ENCODE measurements at places on chromosomes 12 and 14.

GRCh38 chr14:52369305-52369801 is 55.2 kb downstream of the PTGER2 start:
- DNase-seq, result no peak

DNA sequence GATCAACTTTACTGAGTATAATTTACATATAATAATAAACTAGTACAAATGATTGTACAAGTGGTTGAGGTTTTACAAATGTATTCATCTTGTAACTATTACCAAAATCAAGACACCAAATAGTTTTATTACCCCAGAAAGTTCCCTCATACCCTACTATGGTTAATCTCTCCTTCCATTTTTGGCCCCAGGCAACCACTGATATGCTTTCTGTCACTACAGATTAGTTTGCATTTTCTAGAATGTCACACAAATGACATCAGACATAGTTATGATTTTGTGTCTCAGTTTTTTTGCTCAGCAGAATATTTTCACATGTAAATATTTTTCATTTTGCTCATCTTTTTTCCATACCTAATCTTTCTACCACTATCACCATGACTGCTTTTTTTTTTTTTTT is 49.1 kb downstream of the TMX1 start:
- no peak for DNase-seq

DNA sequence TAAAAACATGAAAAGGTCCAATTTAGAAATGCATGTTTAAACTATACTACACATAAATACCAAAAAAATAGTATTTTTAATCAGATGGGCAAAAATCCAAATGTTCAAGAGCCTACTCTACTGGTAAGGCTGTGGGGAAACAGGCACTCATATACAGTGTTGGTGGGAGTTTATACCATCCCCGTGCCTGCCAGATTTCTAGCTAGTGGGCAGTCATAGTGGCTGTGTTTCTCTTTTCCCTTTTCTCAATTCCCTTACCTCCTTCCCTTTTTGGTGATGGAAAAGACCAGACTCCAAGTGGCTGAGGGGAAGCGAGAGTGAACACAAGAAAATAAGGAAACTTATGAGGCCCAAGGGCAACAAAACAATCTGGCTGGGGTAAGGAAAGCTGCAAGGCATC is 14.7 kb downstream of the ZNF641 start:
- no peak for DNase-seq

GRCh38 chr14:106083082-106083481 is 556.7 kb downstream of the TMEM121 start:
- DNase-seq, result no peak

DNA sequence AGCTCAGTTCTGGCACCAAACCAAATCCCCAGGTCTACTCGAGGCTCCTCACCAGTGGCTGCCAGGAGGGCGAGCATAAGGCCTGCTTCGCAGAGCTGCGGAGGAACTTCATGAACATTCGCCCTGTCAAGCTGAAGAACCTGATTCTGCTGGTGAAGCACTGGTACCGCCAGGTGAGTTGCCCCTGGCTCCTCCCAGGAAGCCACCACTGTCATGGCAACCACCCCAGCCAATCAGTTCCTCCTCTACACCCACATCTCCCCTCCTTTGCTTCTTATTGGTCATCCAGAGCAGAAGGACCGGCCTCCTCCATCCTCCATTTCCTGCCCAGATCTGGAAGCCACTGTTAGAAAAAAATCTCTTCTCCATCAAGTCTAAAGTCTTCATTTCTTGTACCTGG is 17.2 kb upstream of the OAS2 start:
- DNase-seq, result no peak

- no peak for DNase-seq
These were observed 1.9 kb downstream of the PPP1R12A start for GRCh38 chr12:79933043-79933442.

GRCh38 chr12:57033431-57033830 is 16.5 kb downstream of the MYO1A start:
- no peak for DNase-seq

DNA sequence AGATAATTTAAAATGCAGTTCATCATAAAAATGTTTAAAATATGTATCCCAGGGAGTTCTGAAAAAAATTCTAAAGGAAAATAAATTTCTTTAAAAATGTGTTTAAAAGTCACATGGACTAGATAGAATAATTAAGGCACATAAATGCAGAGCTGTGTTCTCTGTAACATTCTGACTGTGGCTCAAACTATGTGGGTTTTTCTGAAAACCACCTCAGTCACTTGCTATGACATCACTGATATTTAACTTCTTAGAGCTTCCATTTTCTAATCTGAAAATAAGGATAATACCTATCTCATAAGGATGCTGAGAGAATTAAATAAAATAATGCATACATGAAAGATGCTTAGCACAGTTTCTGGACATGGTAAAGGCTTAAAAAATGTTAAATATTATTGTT is 107.3 kb downstream of the SLC41A2 start:
- DNase-seq, result no peak

- no peak for DNase-seq
These were observed 62.8 kb upstream of the EGLN3 start for GRCh38 chr14:34013721-34014060.

All from hematopoietic multipotent progenitor cell treated with erythropoietin and hydrocortisone succinate and interleukin-3 and kit ligand, for 17 days (in vitro differentiated cells).